ENCODE measurements at places on chromosomes 5 and 9.

DNA sequence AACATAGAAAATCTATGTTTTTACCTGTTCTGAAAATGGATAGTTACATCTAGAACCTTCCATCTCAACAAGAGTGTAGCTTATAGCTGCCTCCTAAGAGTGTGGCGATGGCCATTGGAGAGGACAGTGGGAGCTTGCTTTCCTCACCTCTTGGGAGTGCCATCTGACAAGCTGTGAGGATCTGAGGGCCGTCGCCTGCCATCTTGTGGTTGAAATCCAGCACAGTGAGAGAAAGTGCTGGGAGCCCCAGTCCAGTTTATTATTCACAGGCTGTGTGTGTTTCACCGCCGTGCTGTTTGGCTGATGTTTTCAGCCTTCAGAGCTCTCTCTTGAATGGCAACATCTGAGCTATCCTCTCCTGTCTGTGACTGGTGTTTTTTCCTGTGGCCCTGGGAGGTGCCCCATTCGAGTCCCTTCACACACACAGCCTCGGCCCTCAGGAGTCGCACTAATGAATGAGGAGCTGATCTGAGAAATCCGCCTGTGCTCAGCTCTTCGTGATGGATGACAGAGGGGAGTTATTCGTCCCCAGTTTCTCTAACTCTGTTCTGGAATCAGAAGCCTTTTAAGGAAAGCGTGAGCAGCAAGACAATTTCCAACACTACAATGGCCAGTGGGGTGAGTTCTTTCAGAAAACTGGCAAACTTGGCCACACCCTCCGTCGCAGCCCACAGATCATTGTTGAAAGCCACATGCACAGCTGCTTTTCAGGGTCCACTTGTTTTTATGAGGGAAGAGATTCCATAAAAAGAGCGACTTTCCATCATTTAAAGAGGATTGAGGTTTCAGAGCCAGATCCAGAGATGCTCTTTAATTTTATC is 170.3 kb downstream of the PDZD2 start:
- DNase-seq, result peak; percentile 65

- no peak for DNase-seq
These were observed 151.2 kb upstream of the COL5A1 start for GRCh38 chr9:134490446-134490845.

- no peak for DNase-seq
These were observed 386.1 kb upstream of the MPDZ start for GRCh38 chr9:13665418-13666066.

GRCh38 chr5:12934722-12935121 is 1009.8 kb downstream of the DNAH5 start:
- no peak for DNase-seq

GRCh38 chr5:124438903-124439281 is 307.5 kb downstream of the ZNF608 start:
- DNase-seq, result no peak

GRCh38 chr9:29297592-29297991 is 1724.3 kb upstream of the C9orf72 start:
- no peak for DNase-seq

GRCh38 chr5:66840511-66841013 is 244.4 kb downstream of the MAST4 start:
- no peak for DNase-seq

- no peak for DNase-seq
These were observed 88.9 kb upstream of the MRPS30 start for GRCh38 chr5:44719856-44720255.

DNA sequence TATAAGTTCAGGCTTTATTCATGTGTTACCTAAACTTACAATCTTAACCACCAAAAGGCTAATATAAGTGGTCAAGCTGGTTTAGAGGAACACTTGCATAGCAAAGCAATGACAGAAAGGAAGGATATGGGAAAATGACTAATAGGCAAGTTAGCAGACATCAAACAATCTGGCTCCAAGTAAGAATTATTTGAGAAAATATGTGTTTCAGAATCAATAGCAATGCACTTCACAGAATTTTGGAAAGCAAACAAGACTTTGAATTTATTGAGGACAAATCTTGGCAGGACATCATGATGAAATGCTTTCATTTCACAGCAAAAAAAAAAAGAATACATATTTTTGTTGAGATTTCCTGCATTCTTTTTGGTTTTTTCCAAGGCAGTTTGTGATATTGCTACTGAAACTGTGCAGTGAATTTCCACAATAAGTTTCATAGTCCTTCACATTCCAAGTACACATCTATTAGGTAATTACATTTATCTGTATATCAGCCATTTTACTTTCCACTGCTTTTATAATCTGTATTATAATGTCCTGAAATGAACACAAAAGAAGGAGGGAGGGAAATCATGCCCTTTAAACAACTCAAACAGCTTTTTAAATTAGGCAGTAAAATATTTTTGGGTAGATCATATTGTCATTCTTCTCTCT is 417.9 kb downstream of the NR2F1-AS1 start:
- no peak for DNase-seq

GRCh38 chr5:56155992-56156584 is 77.0 kb downstream of the ANKRD55 start:
- DNase-seq, result no peak

GRCh38 chr5:158502686-158503085 is 597.0 kb downstream of the EBF1 start:
- DNase-seq, result no peak

DNA sequence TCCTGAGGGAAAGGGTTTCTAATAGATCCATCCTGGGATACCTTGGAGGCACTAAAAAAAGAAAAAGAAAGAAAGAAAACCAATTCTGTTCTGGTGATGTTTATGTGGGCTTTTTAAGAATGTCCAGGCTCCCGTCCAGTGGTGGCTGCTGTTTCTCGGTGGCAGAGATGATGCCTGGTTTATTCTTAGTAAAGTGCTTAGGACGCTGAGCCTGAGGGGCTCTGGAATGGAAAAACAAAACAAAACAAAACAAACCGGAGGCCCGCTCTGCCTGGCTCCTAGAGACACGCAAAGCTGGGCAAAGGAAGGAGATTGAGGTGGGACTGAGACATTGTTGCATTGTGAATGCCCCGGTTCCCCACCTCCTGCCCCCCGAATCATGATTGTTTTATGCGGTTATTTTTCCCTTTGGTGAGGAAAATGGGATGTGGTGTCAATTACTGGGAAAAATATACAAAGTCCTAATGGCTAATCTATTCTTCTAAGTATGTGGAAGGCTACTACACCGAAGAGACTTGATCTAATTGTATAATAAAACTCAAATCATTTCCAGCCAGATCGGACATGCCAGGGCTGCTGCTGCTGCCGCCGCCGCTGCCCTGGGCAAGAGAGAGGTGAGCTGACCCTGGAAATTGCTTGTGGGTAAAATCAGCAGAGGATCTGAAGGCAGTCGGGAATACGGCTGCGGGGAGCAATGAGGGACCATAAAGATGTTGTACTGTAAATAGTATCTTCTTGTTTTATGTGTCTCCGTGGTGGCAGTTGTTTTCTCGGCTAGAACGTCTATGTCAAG is 644.9 kb downstream of the CCDC171 start:
- no peak for DNase-seq

DNA sequence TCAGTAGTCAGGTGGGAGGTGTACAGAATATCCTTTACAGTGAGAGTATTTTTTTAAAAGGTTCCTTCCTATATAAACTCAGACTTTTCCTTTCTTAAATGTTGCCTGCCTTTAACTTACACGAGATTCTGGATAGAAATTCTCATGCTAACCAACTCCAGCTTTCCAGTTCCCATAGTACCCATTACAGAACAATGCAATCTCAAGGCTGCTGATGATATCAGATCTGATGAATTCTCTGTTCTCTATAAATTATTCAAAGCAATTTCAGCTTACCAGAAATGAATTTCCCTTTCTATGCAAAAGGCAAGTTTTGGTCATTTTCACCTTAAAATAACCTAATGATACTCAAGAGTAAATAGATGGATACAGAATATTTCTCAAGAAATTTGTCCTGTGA is 90.3 kb downstream of the NUDT12 start:
- no peak for DNase-seq

GRCh38 chr5:19930451-19930850 is 57.5 kb downstream of the CDH18 start:
- DNase-seq, result no peak

DNA sequence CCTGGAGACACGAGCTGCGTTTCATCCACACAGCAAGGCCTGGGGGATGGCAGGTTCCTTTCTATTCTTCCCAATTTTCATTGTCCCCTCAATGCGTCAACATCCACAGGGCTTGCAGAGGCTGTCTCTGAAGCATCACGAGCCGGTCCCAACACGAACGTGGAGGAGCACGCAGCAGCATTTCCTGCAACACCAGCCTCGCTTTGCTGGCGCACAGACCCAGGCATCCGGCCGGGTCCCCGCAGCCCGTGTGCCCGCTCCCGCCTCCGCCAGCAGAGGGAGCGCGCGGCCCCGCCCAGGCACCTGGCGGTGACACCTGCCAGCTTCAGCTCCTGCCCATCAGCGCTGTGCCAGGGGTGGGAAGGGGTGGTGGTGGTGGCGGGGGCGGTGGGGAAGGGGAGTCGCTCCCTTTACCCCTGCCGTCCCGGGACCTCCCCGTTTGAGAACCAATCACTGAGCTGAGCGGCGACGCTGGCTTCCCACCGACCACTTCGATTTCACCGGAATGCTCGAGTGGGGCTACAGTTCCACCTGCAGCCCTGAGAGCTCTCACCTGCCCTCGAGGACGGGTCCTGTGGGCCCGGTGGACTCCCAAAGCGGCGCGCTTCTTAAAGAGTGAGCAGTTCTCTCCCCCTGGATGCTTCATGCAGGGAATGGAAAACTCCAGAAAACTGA is 464.5 kb downstream of the ICE1 start:
- DNase-seq, result peak; percentile 76

- no peak for DNase-seq
These were observed 100.9 kb downstream of the ATP10B start for GRCh38 chr5:160750938-160751657.

DNA sequence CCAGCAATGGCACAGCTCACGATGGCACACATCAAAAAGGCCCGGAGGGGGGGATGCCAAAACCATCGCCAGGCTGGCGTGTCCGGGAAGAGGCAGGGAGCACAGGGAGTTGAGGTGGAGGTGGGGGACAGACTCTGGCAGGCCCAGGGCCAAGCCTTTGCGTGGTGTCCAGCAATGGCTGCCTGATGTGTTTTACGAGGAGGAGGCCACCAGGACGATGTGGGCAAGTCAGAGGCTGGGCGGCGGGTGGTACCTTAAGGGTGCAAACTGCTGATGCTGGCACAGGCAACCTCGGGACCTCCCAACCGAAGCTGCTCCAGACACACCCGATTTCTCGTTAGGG is 4.7 kb downstream of the VAV2 start:
- DNase-seq, result no peak

GRCh38 chr9:126514037-126514821 is 99.5 kb upstream of the LMX1B start:
- DNase-seq, result peak; percentile 89

GRCh38 chr5:39015743-39016586 is 58.2 kb downstream of the RICTOR start:
- no peak for DNase-seq

DNA sequence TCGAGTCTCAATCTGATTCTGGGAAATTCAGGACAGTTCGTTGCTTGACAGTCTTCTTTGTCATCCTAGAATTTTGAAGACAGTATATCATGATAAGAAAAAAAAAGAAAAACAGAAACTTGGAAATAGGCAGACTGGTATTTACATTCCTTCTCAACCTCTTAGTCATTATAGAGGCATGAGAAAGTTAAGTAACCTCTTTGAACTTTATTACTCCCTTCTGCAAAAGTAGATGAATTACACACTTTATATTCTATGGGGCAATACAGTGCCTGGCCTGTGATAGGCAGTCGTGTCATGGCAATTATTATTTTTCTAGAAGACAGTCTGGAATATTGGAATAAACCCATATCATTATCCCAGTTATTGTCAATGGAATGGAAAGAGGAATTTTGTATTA is 828.9 kb downstream of the TLR4 start:
- no peak for DNase-seq

DNA sequence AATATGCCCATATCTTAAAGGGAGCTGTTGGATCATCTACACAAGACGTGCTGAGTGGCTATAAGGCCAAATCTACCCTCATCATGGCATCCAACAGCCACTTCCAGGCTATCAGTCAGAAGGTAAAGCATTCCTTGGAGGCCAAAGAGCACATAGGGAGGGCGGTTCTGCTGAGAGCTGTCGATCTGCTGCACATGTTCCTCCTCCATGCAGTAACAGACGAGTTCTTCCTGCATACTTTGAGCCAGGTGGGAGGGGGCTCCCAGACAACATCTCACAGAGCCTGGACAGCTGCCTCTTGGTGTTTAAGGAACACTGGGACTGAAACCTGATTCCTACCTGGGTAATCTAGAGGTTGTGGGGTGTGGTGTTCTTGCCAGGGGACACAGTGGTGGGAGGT is 93.3 kb upstream of the RAI14 start:
- DNase-seq, result no peak

- DNase-seq, result no peak
These were observed 3.5 kb downstream of the LECT2 start for GRCh38 chr5:135951257-135951656.

DNA sequence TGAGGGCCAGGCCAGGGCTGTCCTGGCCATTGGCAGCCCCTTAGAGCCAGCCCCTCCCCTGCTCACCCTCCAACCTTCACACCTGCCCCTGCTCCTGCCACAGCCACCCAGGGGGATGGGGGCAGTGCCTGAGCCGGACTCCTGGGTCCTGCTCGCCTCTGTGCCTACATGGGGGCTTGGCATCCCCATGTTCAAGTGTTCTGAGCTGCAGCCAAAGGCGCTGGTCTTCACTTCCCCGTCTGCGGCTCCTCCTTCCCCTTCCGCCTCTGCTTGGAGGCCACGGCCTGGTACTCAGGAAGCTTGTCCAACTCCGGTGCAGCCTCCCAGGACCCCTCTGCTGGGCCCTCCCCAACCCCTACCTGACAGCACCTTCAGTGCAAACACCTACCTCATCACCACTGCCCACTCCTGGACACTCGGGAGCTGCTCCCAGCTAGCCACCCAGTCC is 2.3 kb upstream of the DNLZ start:
- no peak for DNase-seq

DNA sequence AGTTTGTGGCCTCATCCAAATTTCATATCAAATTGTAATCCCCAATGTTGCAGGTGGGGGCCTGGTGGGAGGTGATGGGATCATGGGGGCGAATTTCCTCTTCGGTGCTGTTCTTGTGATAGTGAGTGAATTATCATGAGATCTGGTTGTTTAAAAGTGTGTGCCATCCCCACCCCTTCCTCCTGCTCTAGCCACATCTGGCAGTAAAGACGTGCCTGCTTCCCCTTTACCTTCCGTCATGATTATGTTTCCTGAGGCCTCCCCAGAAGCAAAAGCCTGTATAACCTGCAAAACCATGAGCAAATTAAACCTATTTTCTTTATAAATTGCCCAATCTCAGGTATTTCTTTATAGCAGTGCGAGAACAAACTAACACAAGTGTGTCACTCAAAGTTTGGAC is 71.0 kb upstream of the MOCS2 start:
- DNase-seq, result no peak

- DNase-seq, result no peak
These were observed 127.8 kb downstream of the SAXO1 start for GRCh38 chr9:18905028-18905882.

GRCh38 chr9:92558612-92559374 is 23.0 kb upstream of the ECM2 start:
- DNase-seq, result no peak

- no peak for DNase-seq
These were observed 296.5 kb upstream of the ITGA1 start for GRCh38 chr5:52491071-52491787.

- no peak for DNase-seq
These were observed 7.5 kb downstream of the TBC1D9B start for GRCh38 chr5:179900206-179900605.
